ENCODE measurements at places on chromosomes 2 and 18.

DNA sequence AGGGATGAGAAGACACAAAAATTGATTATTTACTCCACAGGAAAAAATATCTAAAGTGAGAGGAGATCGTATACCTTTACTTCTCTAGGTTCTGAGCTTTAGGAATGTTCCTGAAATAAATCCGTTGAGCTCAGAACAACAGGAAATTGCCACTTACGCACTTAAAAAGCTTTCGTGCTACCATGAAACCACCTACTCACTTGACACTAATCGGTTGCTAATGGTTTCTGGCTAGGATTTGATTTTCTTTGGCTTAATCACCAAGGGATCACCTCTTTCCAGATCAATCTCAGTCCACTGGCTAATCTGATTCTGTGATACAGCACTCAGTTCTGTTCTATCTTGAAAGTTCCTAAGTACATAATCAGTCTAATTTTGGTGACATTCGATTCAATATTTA, 419.6 kb downstream of the DLGAP1 start:
- DNase-seq = no peak

- no peak for DNase-seq
These were observed 16.5 kb downstream of the GPC1 start for GRCh38 chr2:240451791-240452461.

DNA sequence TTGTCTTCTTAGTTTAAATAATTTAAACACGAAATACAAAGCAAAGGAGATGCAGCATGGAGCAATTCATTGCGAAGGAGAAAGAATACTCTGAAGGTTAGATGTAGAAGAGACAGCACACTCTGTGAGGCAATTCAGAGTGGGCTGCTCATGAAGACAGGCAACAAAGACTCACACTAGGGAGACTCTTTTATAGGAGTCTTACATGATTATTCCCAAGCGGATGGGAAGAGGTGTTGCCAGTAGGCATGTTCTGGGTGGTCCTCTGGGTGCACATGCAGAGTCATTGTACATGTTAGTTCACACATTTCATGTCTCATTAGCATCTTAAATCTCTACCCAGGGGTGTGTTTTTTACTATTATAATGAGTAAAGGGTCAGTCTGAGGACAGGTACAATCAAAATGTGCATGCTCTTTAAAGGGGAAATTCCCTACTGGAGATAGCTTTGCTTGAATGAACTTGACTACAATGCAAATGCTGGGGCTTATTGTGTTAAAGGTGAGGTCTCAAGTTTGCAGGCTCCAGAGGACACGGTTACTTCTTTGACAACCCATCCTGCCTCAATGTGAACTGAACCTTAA, 275.5 kb downstream of the CDH19 start:
- DNase-seq = no peak

- no peak for DNase-seq
These were observed at the start of gene LRP2 for GRCh38 chr2:169362118-169362893. Gene LRP2, minus strand, starts transcription at chr2:169362534. Its CDS starts 135 bp downstream, at chr2:169362399.

DNA sequence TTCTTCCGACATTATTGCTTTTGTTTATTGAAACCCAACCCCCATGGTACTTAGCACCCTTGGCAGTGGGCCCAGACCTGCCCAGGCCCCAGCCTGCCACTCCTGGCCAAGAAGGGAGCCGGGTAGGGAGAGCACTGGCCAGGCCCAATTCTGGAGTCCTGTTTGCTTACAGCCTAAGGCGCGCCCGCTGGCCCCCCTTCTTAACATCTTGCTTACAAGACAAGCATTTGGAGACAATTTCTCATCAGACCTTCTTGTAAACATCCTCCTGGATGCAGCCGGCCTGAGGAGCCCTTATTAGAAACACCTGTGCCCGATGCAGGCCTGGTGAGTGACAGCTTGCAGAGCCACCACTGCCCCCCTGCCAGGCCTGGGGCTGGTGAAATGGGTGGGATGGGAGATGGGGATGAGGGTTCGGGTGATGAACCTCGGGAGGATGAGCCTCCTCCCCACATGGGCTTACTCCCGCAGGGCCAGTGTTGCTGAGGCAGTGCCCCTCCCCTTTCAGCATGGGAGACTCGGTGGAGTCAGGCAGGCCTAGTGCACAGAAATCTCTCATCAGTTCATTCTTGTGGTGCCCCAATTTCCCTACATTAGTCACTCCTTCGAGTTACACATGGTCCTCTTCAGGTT, 217.5 kb downstream of the CYP26B1 start:
- DNase-seq = peak; percentile 78

DNA sequence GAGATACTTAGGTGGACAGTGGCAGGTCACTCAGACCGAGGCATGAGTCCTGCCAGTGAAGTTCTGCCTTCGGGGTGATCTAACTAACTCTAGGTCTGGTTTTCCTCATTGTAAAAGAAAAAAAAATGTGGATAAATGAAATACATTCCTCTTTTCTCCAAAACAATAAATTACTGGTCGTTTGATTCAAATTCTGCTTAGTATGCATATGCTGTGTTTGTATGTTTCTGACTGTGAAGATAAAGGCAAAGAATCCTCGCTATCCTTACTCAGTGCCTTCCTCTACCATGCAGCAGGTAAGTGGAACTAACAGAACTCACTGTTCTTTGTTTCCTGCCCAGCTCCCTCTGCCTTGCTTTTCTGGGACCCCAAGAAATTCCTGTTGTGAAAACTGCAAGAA, 330.1 kb downstream of the SUCLG1 start:
- no peak for DNase-seq

DNA sequence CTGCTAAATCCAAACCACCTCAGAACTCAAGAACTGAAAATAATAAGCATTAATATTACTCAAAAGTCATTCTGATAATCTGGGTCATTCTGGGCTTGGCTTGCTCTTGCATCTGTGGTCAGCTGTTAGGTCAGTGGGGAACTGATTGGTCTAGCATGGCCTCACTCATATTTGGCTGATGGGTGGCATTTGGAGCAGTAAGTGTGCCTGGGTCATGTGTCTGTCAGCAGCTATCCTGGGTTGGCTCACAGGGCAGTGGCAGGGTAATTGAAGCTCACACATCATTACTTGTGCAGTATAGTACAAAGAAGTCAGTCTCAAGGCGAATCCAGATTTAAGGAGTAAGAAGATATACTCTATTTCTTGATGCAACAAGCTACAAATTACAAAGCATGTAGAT, 9.6 kb downstream of the RPL37A start:
- DNase-seq = no peak

- no peak for DNase-seq
These were observed 60.5 kb downstream of the CUL3 start for GRCh38 chr2:224524657-224525056.

DNA sequence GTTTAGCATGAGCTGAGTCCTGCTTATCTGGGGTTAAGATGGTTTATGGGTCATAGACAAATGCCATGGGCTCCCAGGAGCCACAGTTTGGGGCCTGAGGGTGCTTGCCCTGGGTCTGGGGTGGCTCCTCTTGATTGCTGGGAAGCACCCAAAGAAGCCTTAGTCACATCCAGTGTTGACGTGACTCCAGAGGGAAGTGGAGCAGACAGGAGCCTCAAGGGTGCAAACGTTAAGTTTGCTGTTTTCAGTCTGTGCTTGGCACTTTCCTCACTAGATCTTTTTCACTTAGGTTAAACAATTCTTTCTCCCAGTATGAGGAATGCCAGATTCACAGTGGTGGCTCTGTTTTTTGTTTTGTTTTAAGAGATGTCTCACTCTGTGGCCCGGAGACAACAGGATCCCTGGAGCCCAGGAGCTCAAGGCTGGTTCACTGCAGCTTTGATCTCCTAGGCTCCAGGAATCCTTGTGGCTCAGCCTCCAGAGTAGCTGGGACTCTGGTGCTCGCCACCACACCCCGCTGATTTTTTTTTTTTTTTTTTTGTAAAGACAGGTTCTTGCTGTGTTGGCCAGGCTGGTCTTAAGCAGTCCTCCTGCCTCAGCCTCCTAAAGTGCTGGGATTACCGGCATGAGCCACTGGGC, 251.3 kb downstream of the FAM210A start:
- DNase-seq = peak; percentile 11

DNA sequence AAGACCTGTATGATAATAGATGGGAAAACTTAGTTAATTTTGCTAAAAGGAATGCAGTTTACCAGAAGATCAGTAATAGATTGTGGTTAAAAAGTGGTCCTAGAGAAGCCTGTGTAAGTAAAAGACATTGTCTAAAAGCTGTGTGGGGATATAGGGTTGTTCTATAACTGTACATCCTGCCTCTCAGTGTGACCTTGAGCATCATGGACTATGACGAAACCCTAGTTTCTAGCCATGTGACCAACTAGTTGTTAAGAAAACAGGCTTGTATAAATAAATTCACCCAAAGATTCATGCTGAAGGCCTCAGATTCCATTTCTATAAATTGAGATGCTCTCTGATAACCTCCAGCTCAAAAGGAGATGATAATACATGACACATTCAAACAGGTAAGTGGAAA, 160.7 kb downstream of the IKZF2 start:
- DNase-seq = peak; percentile 42

DNA sequence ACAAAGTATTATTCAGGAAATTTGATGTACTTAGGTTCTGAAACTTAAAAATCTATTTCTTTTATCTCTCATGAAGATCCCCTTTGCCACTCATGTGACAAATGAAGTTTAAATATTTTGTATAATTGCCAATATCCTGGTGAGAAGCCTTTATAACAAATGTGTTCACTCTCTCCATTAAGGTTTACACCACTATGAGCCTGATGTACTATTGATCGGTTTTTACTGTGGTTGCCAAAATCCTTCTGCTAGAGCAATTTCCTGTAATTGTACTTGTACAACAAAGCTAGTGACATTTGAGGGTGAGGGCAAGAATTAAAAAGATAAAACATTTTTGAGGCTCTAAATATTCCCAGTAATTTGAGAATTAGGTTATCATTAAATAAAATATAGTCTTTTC, 222.3 kb upstream of the CDH19 start:
- no peak for DNase-seq

DNA sequence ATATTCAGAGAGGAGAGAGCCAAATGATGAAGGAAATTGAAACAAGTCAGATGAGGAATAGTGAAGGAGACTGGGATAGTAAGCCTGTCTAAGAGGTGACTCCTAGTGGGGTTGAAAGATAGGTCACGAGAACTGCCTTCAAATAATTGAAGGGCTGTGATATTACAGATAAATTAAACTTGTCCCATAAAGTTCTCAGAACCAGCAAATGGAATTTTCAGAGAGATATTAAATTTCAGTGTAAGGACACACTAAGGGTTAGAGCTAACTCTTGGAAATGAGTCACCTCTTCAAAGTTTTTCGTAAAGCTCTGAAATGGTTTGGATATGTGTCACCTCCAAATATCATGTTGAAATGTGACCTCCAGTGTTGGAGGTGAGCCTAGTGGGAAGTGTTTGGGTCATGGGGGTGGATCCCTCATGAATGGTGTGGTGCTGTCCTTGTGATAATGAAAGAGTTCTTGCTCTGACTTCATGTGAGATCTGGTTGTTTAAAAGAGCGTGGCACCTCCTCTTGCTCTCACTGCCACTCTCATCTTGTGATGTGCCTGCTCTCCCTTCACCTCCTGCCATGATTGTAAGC, 87.3 kb downstream of the BABAM2 start:
- peak; percentile 97 for DNase-seq

GRCh38 chr2:96262306-96262705, 3.5 kb downstream of the TMEM127 start:
- DNase-seq = peak; percentile 17

DNA sequence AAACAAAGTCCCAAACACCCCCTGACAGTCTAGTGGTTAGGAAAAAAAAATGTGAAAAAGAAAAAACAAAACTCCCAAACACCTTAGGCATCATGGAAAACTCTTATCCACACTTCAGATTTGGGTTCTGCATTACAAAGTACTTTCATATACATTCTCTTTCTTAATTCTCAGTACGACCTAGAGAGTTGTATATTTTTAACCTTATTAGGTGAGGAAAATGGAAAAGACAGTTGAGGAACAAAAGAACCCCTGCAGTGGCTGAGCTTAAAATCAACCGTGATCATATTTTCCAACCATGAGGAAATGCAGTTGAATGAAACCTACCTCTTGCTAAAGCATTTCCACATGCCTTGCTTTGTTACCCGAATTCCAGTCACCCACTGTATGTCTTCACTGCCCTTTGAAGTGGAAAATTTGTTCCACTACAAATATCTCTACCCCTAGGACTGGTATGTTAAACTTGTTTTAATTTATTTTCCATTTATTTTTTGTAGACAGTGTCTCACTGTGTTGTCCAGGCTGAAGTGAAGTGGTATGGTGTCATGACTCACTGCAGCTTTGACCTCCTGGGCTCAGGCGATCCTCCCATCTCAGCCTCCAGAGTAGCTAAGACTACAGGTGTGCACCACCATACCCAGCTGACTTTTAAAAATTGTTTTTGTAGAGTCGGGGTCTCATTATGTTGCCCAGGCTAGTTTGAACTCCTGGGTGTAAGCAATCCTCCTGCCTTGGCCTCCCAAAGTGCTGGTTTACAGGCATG, 56.9 kb upstream of the LPIN2 start:
- no peak for DNase-seq

- no peak for DNase-seq
These were observed 241.6 kb upstream of the NT5C1B start for GRCh38 chr2:18830962-18831361.

GRCh38 chr18:63997041-63997440, 27.2 kb downstream of the SERPINB8 start:
- DNase-seq = peak; percentile 33

DNA sequence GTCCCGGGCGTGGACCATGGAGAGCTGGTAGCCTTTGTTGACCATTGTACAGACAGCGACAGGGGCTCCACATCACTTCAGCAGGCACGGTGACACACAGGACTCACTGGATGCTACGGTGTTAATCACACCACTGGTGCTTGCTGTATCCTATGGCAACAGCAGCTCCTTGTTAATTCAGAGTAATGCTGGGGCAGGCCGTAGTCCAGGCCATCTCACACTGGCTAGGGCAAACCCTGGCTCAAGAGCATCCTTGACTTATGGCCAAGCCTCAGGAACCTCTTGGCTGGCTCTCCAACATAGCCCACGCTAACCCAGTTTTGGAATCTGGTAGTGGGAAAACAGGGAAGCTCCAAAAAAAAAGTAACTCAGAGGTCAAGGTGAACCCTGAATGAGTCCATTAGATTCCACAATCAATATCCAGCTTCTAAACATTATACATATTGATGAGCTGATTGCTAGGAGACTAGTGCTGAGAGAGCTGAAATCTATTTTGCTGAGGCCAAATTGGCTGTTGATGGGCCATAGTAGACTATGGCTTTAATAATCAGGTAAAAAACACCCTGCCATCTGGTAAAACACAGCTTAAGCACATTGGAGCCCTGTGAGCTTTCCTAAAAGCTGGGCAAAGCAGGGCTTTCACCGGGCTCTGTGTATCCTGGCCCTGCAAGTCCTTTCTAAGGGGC, 253.6 kb downstream of the PRKCE start:
- DNase-seq = no peak

DNA sequence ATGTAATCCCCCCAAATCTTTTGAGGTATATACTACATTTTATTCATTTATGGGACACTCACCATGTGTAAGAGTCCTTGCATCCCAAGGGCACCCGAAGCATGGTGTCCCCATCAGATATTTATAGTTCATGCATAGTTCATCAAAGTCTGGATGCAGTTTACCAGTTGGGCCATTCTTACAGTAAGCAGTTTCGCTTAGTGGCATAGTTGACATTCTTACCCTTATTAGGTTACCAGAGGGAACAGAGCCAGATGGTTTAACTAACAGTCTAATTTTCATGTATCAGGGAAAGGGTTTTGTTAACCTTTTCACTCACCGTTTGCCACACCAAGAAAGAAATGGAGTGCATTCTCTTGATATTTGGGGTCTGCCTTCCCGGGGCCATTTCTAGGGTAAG, 7.1 kb downstream of the ZNF407 start:
- DNase-seq = peak; percentile 85

GRCh38 chr2:67845621-67846369, 217.0 kb downstream of the C1D start:
- DNase-seq = no peak

Measured in EH (cell line).